ENCODE measurements at places on chromosomes 12 and 14.

- peak; percentile 96 for DNase-seq
Measured at GRCh38 chr14:51595881-51596455, 55.7 kb upstream of the FRMD6 start.

- DNase-seq = no peak
Measured at GRCh38 chr12:124224535-124225110, 70.3 kb upstream of the RFLNA start.

DNA sequence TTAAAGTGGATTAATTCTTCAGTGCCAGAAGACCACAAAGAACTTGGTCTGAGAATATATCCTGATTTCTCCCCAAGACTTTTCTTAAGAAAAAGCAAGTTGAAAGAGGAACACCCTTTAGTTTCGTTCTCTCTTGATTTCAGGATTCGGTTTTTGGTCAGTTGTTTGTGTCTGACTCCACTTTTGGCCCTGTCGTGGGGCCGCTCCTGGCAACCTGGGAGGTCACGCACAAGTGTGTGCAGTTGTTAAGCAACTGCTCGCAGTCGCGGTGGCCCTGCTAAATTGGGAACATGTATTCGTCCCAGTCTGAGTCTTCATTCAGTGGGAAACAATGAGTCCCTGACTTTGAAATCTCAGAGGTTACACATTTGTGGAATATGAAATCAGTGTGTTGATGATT, 68.7 kb downstream of the RGS6 start:
- no peak for DNase-seq

DNA sequence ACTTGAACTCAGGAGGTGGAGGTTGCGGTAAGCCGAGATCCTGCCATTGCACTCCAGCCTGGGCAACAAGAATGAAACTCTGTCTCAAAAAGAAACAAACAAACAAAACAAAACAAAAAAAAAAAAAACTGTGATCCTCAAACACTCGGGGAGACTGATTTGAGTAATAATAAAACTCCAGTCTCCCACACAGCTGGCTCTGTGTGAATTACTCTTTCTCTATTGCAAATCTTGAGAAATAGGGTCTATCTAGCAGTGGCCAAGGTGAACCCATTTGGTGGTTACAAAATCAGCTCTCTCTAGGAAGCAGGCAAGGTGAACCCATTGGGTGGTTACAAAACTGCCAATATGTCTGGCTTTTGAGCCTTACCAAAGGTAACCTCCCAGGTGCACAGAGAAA, 6.0 kb upstream of the ACOT6 start:
- no peak for DNase-seq

DNA sequence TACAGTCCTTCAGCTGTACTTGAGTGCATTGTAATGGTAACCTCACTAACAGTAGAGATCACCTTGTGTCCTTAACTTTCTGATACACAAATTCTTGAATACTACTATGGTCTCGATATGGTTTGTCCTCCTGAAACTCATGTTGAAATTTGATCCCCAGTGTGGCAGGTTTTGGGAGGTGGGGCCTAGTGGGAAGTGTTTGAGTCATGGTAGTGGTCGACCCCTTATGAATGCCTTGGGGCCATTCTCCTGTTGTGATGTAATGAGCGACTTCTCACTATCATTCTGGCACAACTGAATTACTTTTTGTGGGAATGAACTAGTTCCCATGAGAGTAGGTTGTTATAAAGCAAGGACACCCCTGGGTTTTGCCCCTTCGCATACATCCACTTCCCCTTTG, 52.3 kb downstream of the IPO8 start:
- peak; percentile 3 for DNase-seq

DNA sequence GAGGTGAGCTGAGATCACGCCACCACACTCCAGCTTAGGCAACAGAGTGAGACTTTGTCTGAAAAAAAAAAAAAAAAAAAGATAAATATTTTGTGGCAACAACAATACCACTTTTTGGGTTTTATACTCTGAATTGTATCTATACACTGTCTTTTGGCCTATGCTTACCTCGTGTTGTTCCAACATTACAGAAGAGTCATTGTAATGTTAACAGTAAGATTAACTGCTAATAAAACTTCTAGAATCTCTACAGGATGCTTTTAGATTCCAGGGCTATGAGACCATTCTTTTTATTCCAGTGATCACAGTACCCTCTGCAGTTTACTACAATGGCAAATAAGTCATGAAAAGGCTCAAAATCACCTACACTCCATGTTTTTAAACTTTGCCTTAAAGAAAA, 11.6 kb downstream of the IFT81 start:
- no peak for DNase-seq

DNA sequence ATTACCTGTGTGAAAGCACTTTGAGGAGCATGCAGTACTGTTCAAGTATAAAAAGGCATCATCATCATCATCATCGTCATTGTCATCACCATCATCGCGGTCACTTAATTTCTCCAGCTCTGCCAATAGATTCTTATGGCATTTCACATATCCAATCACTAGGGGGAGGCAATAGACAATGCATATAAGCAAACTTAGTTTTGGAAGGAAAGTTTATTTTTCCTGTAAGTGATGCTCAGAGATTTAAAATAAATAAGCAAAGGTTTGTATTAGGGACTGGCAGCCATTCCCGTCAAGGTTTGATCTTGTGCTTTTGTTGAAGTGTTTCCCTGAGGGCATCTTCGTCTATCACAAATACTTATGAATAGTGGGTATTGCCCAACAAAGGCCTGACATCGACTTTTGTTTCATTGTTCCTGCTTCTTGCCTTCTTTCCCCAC, 127.4 kb downstream of the KTN1 start:
- DNase-seq = peak; percentile 69

DNA sequence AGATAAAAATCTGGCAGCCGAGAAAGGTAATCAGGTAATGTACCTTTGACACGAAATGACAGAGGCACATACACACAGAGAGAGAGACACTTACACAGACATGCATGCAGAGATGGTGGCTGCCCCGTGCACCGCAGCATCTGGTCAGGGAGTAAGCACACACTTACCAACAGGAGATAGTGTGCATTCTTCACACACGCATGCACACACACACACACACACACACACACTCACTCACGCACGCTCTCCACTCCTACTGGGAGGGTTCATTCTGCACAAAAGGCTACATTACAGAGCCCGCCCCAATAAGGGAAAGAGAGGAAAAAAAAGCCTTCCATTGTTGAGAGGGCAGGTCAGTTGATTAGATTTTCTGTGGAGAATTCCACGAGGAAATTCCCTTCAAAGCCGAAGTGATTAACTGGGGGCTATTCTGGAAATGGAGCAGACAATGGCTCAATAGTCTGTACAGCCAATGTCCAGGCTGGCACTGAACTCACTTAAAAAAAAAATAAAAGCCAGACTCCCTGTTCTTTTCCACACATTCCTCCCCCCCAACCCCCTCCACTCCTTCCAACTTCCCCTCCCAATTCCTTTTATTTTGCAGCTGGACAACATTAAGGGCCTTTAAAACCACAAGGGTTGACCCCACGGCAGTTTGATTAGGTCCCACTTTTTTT, 1.4 kb upstream of the SOX5 start:
- no peak for DNase-seq

DNA sequence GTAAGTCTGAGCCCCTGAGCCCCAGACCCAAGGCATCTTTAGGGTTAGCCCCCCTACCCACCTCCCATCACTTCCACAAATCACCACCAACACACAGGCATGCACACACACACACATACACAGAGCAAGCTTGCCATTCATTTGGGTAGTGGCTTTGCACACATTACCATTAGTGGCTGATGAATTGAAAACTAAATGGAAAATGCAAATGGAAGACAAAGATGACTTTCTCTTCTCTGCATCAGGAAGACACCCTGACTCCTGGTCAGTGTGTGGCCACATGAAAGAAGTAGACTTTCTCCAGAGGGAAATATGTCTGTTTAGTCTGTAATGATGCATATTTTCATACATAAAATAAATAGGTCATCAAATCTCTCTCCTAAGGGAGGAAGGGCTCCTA, 55.2 kb downstream of the CCDC60 start:
- DNase-seq = no peak

- no peak for DNase-seq
Measured at GRCh38 chr14:54048311-54048710, 91.7 kb upstream of the BMP4 start.

GRCh38 chr12:26989873-26990272, 24.3 kb downstream of the TM7SF3 start:
- DNase-seq = no peak

DNA sequence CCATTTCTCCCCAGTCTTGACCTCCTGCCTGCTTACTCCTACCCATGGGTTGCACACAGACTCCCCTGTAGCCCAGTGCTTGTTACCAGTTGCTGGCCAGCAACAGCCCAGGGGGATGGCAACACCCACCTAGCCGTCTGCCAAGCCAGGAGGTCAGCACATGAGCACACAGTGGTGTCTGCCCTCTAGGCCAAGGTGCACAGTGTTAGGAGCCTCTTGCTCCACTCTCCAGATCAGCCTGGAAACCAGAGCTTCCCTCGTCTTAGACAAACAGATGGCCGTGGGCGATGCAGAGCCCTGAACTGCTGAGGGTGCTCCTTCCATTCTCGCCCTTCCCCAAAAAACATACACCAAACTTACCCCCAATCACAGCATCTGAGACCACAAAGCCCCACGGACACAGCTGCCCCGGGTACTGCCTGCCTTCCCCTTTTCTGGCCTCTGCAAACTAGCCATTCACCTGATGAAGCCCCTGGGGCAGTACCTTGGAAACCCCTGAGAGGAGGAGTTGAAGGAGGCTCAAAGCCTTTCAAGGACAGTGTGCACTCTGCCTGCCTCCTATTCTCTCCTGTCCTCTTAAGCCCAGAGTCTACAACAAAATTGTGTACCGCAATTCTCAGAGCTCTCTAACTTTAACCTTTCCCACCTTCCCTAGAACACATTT, 1.0 kb upstream of the GPD1 start:
- DNase-seq = no peak

DNA sequence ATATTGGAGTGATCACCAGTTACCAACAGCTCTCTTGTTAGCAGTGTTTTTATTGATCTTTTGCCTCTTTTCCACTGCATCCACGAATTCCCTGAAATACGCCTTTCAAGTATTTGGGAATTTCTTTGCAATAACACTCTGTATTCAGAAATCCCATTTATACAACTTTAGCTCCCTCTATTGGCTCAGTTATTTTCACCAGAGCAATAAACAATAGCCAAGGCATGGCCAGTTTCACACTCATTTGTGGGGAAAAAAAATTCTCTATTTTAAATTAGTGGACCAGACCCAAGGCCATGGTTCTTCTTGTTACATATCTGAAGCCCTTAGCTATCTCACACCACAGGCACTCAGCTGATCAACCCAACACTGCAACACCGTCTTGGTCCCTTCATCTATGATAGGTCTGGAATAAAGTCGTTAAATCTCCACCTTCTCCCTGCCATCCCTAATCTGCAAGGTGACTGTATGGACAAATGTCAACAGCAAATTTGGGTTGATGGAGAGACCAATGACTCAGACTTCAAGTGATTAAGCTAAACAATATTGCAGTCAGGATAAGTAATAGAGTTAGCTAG, 92.4 kb upstream of the TMEM260 start:
- peak; percentile 33 for DNase-seq

GRCh38 chr14:93115821-93116675, at the start of gene ITPK1:
TSS of gene ITPK1 (minus strand) at chr14:93115925. CDS start at chr14:93115163, 762 bp downstream.
- peak; percentile 73 for DNase-seq

- no peak for DNase-seq
Measured at GRCh38 chr14:31876741-31877140, 200.4 kb upstream of the ARHGAP5 start.

GRCh38 chr14:73209953-73210352, 27.4 kb upstream of the PAPLN start:
- DNase-seq = peak; percentile 44

- DNase-seq = peak; percentile 77
Measured at GRCh38 chr14:99879401-99880295, 86.4 kb downstream of the EML1 start.

DNA sequence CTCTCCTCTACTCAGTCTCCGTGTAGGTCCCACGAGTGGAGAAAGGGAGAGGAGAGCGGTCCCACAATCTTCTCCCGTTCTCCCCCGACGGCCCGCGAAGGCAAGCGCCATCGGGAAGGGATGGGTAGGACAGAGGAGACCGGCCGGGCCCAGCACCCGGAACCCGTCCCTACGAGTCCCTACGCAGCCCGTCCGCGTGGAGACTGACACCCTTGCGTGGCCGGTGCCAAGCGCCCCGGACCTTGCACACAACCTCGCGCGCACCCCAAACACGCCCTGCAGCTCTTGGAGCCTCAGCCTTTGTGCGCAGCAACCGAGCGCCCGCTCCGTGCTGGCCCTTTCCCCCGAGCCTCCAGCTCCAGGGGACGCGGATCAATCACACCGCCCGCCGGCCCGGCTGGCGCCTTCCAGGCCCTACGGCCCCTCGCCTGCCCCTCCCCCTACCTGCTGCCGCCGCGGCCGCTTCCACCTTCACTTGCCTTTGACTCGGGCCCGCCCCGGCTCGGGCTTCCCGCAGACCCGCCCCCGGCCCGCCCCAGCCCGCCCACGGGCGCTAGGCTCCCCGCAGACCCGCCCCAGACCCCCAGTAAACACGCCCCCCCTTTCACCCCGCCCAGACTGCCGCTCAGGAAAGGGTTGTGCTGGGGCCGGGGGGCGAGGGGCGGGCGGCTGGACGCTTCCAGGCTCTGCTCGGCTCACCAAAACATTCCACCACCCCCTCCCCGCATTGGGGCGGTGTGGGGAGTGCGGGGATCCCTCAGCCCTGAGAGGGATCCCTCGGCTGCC, at the start of gene NDRG2:
Gene NDRG2 (minus strand): TSS at position 477 of the 786 bp plus-strand sequence. CDS start 1,746 bp downstream, outside the sequence.
- DNase-seq = peak; percentile 10

GRCh38 chr12:132492522-132492921, 2.6 kb downstream of the FBRSL1 start:
- no peak for DNase-seq

DNA sequence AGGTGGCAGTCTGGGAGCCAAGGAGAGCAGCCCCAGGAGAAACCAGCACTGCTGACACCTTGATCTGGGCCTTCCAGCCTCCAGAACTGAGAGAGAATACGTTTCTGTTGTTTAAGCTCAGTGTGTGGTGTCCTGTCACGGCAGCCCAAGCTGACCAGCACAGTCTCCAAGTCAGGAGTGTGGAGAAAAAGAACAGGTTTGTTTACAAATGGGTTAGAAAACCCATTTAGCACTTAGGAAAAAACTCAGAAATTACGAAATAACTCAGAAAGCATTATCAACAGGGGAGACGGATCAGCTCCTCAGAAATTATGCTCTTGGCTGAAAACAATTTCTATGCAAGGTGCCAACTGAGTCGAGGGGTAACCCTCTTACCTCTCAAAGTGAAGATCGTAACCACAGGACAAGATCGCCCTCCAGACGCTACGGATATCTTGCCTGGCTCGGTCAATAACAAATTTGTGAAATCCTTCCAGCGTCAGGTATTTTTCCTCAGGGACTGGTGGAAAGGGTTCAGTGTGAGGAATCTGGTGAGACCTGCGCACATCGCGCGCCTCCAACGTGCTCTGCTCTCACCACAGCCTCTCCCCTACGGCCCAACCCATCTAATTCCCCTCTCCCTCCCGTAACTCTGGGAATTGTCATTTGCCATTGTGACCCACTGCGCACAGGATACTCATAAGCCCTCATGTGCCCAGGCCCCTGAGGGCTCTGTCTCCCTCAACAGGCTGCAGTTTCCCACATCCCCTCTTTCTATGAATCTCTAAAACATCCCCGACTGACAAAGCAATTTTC, 50.2 kb downstream of the TRAFD1 start:
- no peak for DNase-seq

All from fibroblast of skin of scalp (primary cell).